ENCODE measurements at places on chromosomes 5 and 9.

GRCh38 chr5:98786191-98786853 lies 12.9 kb downstream of the RGMB start:
- peak; percentile 36 for DNase-seq

GRCh38 chr9:112783551-112783954 lies 33.0 kb downstream of the SNX30 start:
- DNase-seq = no peak

- DNase-seq = peak; percentile 60
Observed at GRCh38 chr5:62593331-62593730, 14.7 kb downstream of the LRRC70 start.

GRCh38 chr5:132176521-132176945 lies 51.1 kb downstream of the P4HA2 start:
- DNase-seq = no peak

GRCh38 chr9:78031444-78031892 lies at the start of gene GNAQ:
Gene GNAQ (minus strand): TSS chr9:78031811. CDS start chr9:78031235, 576 bp downstream.
- no peak for DNase-seq

- peak; percentile 70 for DNase-seq
Observed at GRCh38 chr9:127104581-127105311, 17.7 kb downstream of the ANGPTL2 start.

DNA sequence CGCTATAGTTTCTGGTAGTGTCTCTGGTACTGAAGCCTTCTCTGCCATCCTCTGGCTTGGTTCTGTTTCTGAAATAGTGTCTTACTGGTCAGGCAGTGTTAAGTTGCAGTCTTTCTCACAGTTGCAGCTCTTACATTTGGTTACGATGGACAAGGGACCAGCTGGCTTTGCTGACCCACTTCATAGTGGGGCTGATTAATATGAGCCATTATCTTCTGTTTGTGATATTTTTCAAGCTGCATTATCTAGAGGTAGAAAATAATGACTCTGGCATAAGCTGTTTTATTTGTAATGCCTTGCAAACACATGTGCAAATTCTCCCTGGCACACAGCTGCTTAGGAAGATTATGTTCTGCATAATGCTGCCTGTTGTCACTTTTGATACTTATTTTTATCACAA lies 199.1 kb downstream of the KDM4C start:
- no peak for DNase-seq

- DNase-seq = no peak
Observed at GRCh38 chr5:149621415-149622098, 40.3 kb downstream of the ARHGEF37 start.

All from fibroblast of pulmonary artery (primary cell).